Endothelial cell of umbilical vein (primary cell): ENCODE measurements at places on chromosomes 12 and 14. TPM values are rescaled to one million over a fixed set of nuclear protein-coding genes. Genes with fewer than 3 reads are reported as not detected.

DNA sequence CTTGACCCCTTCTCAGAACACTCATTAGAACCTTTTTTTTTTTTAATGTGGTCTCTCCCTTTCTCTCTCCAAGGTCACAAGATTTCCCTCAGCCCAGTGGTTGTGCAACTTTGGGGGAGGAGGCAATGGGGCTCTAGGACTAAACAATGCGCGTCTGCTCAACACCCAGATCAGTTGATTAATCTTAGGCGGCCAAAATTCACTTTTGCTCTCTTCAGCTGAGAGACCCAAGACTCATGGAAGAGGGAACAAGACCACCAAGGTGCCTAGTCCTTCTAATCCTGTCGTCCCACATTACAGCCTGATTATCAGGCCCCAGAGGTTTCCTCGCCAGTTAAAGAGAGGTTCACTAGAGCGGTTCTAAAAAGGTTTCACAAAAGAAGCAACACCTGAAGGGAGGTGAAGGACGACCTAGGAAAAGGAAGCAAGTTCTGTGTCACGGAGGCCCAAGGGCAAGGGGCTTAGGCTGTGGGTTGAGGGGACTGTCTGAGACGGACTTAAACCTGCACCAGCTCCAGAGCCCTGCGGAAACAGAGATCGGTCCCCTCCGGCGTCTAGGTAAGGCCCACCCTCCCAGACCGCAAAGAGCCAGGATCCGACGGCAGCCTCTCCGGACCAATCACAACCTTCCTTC lies 824 bp upstream of the TARBP2 start:
- H3K27me3 ChIP-seq = no peaks in the 10 kb centered on the region
- peaks cover 32% of the 10 kb centered on the region for H3K4me1 ChIP-seq
- H3K4me3 ChIP-seq = peak overlapping the region; percentile 44
- DNase-seq = no peak
- no peaks in the 10 kb centered on the region for H3K36me3 ChIP-seq

Gene MAP4K5
- 60.1 and 73.7 TPM in 2 replicates for total RNA-seq

DNA sequence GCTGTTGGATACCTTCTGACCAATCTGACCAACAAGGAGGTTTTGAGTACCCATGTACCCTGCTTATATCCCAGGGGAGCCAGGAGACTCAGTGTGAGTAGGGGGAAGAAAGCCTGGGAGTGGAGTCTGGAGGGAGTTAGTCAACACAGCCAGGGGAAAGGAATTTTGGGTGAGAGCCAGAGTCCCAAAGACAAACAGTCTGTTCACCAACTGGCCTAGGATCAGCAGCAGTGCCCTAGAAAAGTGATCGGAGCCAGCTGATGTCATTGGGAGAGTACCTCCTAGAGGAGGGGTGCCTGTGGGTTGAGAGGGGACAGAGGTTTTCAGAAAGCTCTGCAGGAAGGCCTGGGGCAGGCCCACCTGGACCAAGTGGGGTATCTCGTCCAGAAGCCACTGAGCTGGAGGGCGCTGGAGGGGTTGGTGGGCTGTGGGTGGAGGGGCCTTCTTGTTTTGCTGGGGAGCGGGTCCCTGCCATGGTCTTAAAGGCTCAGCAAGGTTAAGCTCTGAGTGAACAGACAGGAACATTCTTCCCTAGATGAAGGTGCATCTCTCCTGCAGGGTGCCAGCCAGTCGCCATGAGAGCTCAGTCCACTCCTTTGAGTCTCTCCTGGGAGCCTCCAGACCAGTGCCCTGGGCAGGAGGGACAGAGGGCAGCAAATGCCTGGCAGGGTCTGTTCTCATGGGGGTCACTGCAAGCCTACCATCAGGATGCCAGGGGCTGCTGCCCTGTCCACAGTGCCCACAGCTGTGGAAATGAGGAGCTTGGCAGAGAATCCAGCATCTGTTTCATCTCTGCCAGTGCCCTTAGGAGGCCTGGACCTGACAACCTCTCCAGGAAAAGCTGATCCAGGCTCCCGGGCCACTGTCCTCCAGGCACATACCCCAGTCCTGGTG lies 63.6 kb downstream of the CHGA start:
- H3K4me1 ChIP-seq = no peaks in the 10 kb centered on the region
- H3K27me3 ChIP-seq = no peaks in the 10 kb centered on the region
- DNase-seq = peak; percentile 27
- H3K36me3 ChIP-seq = no peaks in the 10 kb centered on the region
- H3K27ac ChIP-seq = no peak overlapping the region
- no peak overlapping the region for H3K4me3 ChIP-seq

DNA sequence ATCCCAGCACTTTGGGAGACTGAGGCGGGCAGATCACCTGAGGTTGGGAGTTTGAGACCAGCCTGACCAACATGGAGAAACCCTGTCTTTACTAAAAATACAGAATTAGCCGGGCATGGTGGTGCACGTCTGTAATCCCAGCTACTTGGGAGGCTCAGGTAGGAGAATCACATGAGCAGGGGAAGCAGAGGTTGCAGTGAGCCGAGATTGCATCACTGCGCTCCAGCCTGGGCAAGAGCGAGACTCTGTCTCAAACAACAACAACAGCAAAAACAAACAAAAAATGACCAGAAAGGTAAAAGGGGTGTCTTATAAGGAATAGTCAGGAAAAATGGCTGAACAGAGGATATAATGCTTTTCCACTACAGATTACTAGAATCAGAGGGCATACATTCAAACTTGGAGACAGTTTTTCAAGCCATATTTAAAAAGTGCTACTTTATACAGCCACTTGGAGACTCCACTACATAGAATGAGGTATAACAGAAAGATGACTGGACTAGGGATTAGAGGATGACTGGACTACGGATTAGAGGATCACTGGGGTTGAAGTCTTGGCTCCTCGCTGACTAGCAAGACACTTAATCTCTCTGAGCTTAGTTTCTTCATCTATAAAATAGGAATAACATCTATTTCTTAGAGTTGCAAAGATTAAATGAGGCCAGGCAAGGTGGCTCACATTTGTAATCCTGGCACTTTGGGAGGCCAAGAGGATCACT lies 4.9 kb upstream of the CS start:
- H3K4me1 ChIP-seq = peaks cover 7% of the 10 kb centered on the region
- no peak for DNase-seq
- H3K36me3 ChIP-seq = peaks cover 4% of the 10 kb centered on the region
- no peaks in the 10 kb centered on the region for H3K27me3 ChIP-seq

DNA sequence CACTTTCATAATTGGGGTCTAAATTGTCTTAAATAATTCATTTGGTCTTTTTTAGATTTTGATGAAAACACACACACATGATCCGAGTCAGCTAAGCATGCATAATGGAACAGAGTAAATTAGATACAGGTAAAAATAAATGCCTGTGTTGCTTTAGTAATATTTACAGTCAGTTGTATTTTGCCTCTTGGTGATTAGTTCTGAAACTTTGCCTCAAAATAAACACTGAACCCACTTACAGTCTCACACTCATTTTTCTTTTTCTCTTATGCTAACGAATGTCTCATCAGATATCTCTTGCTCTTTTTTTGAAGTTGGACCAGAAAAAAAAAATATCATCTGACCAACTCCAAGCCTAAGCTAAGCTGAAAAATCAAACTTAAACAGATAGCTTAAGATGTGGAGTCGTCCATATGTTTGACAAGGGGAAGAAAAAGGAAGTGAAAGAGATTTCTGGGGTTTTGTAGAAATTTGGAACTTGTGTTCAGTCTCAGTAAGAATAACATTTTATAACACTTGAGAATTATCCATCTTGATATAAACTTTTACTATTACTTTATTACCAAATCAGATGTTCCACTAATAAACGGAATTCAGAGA lies 592.5 kb downstream of the RPL10L start:
- H3K36me3 ChIP-seq = no peaks in the 10 kb centered on the region
- no peaks in the 10 kb centered on the region for H3K4me1 ChIP-seq
- no peak overlapping the region for H3K27ac ChIP-seq
- no peak for DNase-seq

Gene KRT73
- total RNA-seq = not detected in 2 replicates

DNA sequence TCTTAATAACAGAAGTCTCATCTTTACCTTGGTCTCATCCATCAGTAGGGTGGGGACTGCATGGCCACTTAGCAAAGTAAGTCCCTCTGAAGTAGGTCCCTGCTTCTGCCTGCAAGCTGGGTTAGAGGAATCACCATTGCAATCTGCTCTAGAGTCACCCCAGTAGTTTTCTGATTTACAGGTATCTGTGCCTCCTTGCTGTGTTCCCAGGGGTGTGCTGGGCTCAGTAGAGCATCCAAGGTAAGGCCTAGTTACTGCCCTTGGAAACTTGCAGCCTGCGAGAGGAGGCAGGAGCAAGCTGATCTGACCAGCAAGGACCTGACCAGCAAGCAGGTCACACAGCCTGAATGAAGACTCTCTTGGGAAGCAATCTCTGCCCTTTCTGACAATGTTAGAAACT lies 160.8 kb upstream of the GSC start:
- H3K27ac ChIP-seq = no peak overlapping the region
- H3K4me1 ChIP-seq = no peaks in the 10 kb centered on the region
- DNase-seq = no peak
- no peaks in the 10 kb centered on the region for H3K27me3 ChIP-seq

Gene ZFHX2
- 2.0 and 2.3 TPM in 2 replicates for total RNA-seq

DNA sequence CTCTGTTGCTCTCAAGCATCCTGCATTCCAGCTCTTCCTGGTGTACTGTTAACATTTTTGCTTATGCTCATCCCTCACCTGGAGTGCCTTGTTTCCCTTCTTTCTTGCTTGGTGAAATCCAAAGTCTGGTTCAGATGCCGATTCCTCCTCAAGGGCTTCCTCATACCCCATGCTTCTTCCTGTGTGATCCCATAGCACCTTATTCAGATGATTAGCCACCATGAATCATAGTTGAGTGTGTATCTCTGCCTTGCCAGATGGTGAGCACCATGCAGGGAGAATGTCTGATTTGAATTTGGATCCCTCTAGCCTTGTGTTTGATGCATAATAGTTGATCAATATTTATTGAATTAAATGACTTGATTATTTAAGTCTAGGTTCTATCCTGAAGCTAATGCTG lies 39.4 kb upstream of the ANO4 start:
- no peaks in the 10 kb centered on the region for H3K36me3 ChIP-seq
- no peak overlapping the region for H3K4me3 ChIP-seq
- no peak overlapping the region for H3K27ac ChIP-seq
- no peaks in the 10 kb centered on the region for H3K4me1 ChIP-seq
- H3K27me3 ChIP-seq = no peaks in the 10 kb centered on the region
- DNase-seq = no peak

GRCh38 chr14:91945751-91946621 lies 1.5 kb downstream of the FBLN5 start:
- no peak overlapping the region for H3K27ac ChIP-seq
- H3K4me1 ChIP-seq = peaks cover 4% of the 10 kb centered on the region
- peak overlapping the region; percentile 48 for H3K4me3 ChIP-seq
- DNase-seq = peak; percentile 49

Gene CDCA3
- total RNA-seq = 44.3 and 44.8 TPM in 2 replicates

- no peaks in the 10 kb centered on the region for H3K36me3 ChIP-seq
- no peak overlapping the region for H3K27ac ChIP-seq
- no peaks in the 10 kb centered on the region for H3K4me1 ChIP-seq
- H3K4me3 ChIP-seq = no peak overlapping the region
- no peak for DNase-seq
These were observed 200.6 kb downstream of the PHETA1 start for GRCh38 chr12:111168009-111168900.

GRCh38 chr12:13135371-13136178 lies 32.1 kb upstream of the GSG1 start:
- no peak overlapping the region for H3K4me3 ChIP-seq
- DNase-seq = peak; percentile 46
- H3K27ac ChIP-seq = peak overlapping the region; percentile 30
- no peaks in the 10 kb centered on the region for H3K36me3 ChIP-seq
- no peaks in the 10 kb centered on the region for H3K27me3 ChIP-seq

- H3K4me1 ChIP-seq = no peaks in the 10 kb centered on the region
- H3K27ac ChIP-seq = no peak overlapping the region
These were observed 20.3 kb downstream of the FCF1 start for GRCh38 chr14:74733221-74733620.

Gene FGD6
- 14.0 and 17.8 TPM in 2 replicates for total RNA-seq

DNA sequence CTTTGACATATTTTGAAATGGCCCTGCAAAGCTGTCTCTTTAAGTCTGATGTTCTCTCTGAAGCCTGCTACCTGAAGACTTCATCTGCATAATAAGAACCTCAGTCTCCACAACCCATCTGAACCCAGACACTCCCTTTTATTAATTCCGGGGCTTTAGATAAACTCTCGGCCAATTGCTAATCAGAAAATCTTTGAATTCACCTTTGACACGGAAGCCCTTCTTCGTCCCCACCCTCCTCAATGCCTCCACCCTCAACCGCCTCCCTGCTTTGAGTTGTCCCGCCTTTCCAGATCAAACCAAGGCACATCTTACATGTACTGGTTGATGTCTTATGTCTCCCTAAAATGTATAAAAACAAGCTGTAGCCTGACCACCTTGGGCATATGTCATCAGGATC lies 17.6 kb downstream of the OR6J1 start:
- H3K27ac ChIP-seq = no peak overlapping the region
- no peaks in the 10 kb centered on the region for H3K27me3 ChIP-seq
- peaks cover 7% of the 10 kb centered on the region for H3K4me1 ChIP-seq
- no peak for DNase-seq

Gene KRT7
- total RNA-seq = 293 and 420 TPM in 2 replicates

DNA sequence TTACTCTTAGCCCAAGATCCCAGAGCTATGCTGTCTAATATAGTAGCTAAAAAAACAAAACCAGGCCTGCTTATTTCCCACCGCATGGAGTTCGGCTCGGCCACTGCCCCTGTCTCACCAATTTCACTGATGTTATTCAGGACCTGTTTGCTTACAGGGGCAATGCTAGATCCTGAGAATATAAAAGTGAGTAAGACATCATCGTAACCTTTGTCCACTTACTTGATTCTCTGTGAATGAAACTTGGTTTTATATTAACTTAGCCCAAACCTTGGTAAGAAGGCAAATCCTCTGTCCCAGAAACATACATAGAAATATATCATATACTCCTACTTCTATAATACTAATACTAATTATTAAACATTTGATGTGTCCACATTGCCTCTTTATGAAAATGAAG lies 56.6 kb downstream of the RNFT2 start:
- no peaks in the 10 kb centered on the region for H3K4me1 ChIP-seq
- no peaks in the 10 kb centered on the region for H3K27me3 ChIP-seq
- no peak for DNase-seq
- no peak overlapping the region for H3K4me3 ChIP-seq

Gene SOAT2
- not detected in 2 replicates for total RNA-seq

Gene GPRC5A
- total RNA-seq = 17.6 and 22.7 TPM in 2 replicates

Gene ERBB3
- total RNA-seq = 0.11 TPM in 1 of 2 replicates, not detected in the other

Gene TEX22
- 1.1 and 2.1 TPM in 2 replicates for total RNA-seq

Gene GYS2
- total RNA-seq = not detected in 2 replicates

Gene CCDC38
- not detected in 2 replicates for total RNA-seq

DNA sequence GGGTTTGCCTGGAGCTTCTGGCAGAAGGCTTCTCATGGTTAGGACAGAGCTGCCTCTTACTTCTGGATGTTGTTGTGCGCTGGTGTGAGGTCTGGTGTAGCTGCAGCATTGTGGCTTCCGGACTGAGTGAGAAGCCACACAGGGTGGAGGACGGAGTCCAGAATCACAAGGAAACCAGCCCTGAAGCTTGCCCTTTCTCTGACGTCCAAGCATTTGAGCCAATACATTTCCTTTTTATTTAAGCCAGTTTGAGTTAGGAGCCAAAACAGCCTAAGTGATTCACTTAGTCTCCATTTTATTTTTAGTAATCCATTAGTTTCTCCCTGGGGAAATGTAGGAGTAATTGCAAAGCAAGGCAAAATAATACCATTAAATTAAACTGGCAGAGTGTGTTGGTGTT lies 402.4 kb upstream of the RGS6 start:
- DNase-seq = no peak
- no peak overlapping the region for H3K4me3 ChIP-seq
- H3K27me3 ChIP-seq = no peaks in the 10 kb centered on the region
- no peak overlapping the region for H3K27ac ChIP-seq
- H3K4me1 ChIP-seq = no peaks in the 10 kb centered on the region

GRCh38 chr12:7351177-7351576 lies 47.3 kb downstream of the ACSM4 start:
- no peak for DNase-seq
- H3K4me1 ChIP-seq = peaks cover 38% of the 10 kb centered on the region
- H3K27ac ChIP-seq = no peak overlapping the region
- H3K27me3 ChIP-seq = no peaks in the 10 kb centered on the region
